ENCODE measurements at places on chromosomes 5 and 9. TPM values are rescaled to one million over a fixed set of nuclear protein-coding genes. Genes with fewer than 3 reads are reported as not detected.

CARD19 gene
- total RNA-seq, result 18.6 TPM

DNA sequence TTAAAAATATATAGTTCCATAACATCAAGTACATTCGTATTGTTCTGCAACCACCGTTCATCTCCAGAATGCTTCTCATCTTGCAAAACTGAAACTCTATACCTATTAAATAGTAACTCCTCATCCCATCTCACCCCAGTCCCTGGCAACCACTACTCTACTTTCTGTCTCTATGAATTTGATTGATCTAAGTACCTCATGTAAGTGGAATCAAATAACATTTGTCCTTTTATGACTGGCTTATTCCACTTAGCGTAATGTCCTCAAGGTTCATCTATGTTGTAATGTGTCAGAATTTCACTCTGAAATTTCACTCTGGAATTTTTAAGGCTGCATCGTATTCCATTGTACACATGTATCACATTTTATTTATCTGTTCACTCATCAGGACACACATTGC is 132.1 kb upstream of the RUSC2 start:
- no peak overlapping the region for H3K4me3 ChIP-seq
- H3K27ac ChIP-seq, result no peak overlapping the region
- H3K27me3 ChIP-seq, result no peaks in the 10 kb centered on the region

- no peak overlapping the region for H3K27ac ChIP-seq
- H3K27me3 ChIP-seq, result peaks cover 78% of the 10 kb centered on the region
- no peak overlapping the region for H3K4me3 ChIP-seq
- no peaks in the 10 kb centered on the region for H3K36me3 ChIP-seq
- DNase-seq, result no peak
- H3K4me1 ChIP-seq, result 0 out of 3 replicates have a peak, but pooled peaks cover 2% of the 10 kb centered on the region
Measured at GRCh38 chr9:126517833-126518356, 95.8 kb upstream of the LMX1B start.

- no peaks in the 10 kb centered on the region for H3K36me3 ChIP-seq
- peak; percentile 30 for DNase-seq
- no peak overlapping the region for H3K4me3 ChIP-seq
- peak overlapping the region; percentile 17 for H3K27ac ChIP-seq
- peaks cover 25% of the 10 kb centered on the region for H3K4me1 ChIP-seq
Measured at GRCh38 chr5:72503888-72504491, 3.2 kb downstream of the ZNF366 start.

- no peaks in the 10 kb centered on the region for H3K36me3 ChIP-seq
- no peaks in the 10 kb centered on the region for H3K4me1 ChIP-seq
- H3K27ac ChIP-seq, result no peak overlapping the region
- H3K4me3 ChIP-seq, result no peak overlapping the region
- H3K27me3 ChIP-seq, result peaks cover 9% of the 10 kb centered on the region
Measured at GRCh38 chr5:32058101-32058500, 116.0 kb downstream of the GOLPH3 start.

Measured in K562 (cell line).